Motor neuron (in vitro differentiated cells): ENCODE measurements at places on chromosomes 7 and 10. TPM values are rescaled to one million over a fixed set of nuclear protein-coding genes. Genes with fewer than 3 reads are reported as not detected.

- no peak for ATAC-seq
Observed at GRCh38 chr7:3312583-3312982, 11.5 kb downstream of the SDK1 start.

DNA sequence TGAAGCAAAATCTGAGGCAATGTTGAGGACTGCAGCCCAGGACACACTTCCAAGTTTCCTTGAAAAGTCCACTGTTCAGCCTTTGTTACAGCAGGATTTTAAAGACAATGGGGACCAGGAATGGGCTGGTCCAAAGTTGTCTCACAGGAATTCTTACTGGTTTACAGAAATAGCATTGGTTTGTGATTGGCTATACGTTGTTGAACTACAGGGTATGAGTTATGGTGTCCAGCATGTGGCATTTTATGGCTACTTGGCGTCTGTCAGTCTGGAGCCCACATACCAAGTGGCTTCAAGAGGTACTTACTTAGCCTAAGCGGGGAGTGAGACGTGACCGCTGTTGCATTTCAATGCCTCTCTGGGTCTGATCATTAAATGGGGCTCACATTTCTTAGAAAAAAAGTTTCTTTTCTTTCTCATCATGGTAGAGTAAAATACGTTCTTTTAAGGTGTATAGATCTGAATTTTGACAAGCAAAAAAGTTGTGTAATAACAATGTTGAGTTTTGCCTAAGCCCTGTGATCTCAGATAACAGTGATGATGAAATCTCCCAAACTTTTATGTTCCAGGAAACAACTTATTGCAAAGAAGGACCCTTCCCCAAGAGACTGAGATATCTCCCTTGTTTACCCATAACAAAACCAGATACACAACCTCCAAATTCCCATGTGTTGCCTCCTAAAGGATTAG, 100.0 kb upstream of the TRIM24 start:
- ATAC-seq = no peak

DNA sequence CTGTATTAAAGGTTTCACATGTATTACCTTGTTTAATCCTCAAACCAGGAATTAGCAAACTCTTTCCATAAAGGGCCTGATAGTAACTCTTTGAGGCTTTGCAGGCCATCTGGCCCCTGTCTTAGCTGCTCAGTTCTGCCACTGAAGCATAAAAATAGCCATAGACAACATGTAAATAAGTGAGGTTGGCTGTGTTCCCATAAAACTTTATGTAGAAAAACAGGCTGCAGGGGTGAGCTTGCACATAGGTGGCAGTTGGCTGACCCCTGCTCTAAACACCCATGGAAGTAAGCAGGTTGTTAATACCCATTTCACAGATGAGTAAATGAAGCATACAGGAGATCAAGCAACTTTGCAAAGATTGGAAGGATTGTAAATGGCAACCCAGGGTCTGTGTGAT, 1279.2 kb upstream of the AUTS2 start:
- ATAC-seq = no peak

- ATAC-seq = no peak
Observed at GRCh38 chr10:23829556-23829955, 379.4 kb upstream of the KIAA1217 start.

DNA sequence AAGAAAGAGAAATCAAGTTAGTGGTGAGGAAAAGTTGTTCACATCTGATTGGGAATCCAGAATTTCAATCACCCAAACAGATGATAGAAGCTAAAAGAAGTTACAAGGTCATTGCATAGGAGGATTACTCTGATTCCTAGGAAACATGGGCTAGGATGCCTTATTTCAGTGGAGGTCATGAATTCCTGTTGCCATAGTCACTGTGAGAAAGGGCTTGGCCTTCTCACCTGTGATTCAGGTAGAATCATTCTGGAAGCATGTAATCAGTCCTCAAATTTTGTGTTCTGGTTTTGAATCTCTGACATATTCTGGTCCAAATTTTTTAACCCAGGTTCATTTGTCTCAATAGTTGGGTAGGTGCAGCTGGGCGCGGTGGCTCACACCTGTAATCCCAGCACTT, 4.3 kb upstream of the NUB1 start:
- no peak for ATAC-seq

DNA sequence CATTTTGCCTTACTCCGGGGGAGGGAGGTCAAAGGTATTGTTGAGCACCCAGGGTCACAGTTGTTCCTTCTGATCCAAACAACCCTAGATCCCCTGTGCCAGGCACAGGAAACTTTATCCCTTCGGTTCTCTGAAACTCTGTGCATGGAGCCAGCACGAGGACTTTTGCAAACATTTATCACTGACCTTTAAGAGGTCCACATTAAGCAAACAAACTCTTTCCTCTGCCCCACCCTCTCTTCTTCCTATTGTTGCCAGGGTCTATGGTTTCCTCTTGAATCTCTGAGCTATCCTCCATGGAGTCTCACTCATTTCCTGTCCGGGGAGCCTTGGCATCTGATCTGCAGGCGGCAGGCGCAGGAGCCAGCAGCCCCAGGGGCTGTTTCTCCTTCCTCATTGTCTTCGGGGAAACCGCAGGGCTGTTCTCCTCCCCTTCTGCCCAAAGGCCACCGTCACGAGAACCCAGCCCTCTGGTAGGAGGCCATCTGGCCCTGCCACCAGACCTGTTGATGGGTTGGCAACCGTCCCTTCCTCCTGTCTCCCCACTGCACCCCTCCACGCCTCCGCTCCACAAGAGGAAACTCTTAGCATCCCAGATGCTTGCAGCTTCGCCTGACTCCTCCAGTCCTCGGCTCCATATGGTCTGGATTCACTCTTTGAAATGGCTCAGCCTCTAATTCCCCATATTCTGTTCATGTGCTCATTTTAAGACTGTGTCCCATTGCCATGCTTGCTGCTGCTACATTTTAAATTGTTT, 327.3 kb upstream of the NRP1 start:
- no peak for ATAC-seq

- ATAC-seq = no peak
Observed at GRCh38 chr7:49643321-49643720, 130.1 kb upstream of the VWC2 start.

GRCh38 chr7:24907311-24907886, 72.6 kb downstream of the OSBPL3 start:
- ATAC-seq = no peak

The STRA8 gene
- total RNA-seq = not detected in 2 replicates

The HMX3 gene
- total RNA-seq = not detected in 2 replicates

The PCLO gene
- 6.5 and 7.2 TPM in 2 replicates for total RNA-seq

The HERPUD2 gene
- total RNA-seq = 15.4 and 15.6 TPM in 2 replicates

The TPST1 gene
- 26.8 and 28.1 TPM in 2 replicates for total RNA-seq
